ENCODE measurements at places on chromosomes 7 and 10. TPM values are rescaled to one million over a fixed set of nuclear protein-coding genes. Genes with fewer than 3 reads are reported as not detected.

The NUTM2B gene
- 0.21 TPM for total RNA-seq

The TOMM7 gene
- 143 TPM for total RNA-seq

The TBC1D12 gene
- total RNA-seq: 52.9 TPM

The MOGAT3 gene
- not detected for total RNA-seq

- no peak for DNase-seq
These were observed 168.7 kb upstream of the ZNF32 start for GRCh38 chr10:43817368-43817767.

DNA sequence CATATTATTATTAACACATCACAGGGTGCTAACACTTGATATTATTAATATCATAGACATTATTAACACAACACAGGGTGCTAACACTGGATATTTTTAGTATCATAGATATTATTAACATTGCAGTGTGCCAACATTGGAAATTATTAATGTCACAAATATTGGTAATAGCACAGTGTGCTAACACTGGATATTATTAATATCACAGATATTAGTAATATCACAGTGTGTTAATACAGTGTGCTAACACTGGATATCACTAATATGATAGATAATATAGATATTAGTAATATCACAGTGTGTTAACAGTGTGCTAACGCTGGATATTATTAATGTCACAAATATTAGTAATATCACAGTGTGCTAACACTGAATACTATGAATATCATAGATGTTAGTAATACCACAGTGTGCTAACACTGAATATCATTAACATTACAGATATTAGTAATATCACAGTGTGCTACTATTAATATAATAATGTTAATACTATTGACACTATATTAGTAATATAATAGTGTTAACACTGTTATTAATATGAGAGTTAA, 1.6 kb upstream of the TMEM225B start:
- DNase-seq: no peak

DNA sequence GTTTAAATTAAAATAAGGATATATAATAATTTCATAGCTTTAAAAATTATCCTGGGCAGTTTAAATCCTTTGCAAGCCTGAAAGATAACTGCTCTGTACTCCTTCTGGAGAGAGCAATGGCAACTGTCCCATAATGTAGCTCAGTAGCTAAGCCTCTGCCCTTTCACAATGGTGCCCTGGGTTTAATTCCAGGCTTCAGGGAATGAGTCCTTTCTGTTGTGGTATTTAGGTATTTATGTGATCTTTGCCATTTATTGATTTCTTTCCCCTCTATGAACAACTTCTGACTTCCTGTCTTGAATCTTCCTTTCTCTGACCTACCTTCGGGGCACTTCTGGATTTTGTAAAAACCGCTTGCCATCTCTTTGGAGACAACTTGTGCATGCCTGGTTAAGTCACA, 773.2 kb downstream of the IPMK start:
- no peak for DNase-seq

DNA sequence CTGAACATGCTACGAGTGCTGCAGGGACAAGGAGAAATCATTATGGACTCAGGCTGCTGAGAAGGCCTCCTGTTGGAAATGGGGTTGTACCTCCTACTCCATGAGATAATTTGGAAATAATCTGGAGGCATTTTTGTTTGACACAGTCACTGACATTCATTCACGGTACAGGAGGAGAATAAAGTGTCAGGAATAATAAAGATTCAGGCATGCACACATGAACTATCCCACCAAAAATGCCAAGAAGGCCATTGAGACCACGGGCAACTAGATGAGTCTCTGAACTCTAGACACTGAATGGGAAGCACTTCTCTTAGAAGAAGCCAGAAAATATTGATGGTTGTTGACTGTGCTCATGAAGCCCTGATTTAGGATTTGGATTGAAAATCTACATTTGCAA, 220.9 kb upstream of the HABP2 start:
- no peak for DNase-seq
